ENCODE measurements at places on chromosomes 13 and 19.

- no peak for DNase-seq
Observed at GRCh38 chr13:42272804-42273175, 838 bp downstream of the AKAP11 start.

- no peak for DNase-seq
Observed at GRCh38 chr19:35776102-35776788, 881 bp downstream of the ARHGAP33 start.

DNA sequence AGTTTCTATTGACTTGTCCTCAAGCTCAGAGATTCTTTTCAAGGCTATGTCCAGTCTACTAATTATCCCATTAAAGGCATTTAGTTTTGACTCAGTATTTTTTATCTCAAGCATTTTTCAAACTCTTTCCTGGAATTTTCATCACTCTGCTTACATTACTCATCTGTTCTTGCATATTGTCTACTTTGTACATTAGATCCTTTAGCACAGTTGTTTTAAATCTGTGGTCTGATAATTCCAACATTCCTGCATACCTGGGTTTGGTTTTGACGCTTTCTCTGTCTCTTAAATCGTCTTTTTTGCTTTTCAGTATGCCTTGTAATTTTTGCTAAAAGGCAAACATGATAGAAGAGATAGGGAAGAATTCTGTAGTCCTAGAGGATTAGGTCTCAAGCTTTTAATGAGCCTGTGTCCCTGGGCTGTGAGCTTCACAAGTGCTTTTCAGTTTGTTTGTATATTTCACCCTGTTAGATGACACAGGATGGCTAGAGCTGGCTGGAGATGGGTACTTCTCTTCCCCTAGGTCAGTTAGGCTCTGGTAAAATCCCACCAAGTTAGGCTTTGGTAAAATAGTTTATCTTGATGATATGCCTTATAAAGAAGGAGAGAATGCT lies 46.1 kb upstream of the GPC6 start:
- DNase-seq = no peak

- no peak for DNase-seq
Observed at GRCh38 chr13:84239032-84239431, 356.8 kb upstream of the SLITRK1 start.

DNA sequence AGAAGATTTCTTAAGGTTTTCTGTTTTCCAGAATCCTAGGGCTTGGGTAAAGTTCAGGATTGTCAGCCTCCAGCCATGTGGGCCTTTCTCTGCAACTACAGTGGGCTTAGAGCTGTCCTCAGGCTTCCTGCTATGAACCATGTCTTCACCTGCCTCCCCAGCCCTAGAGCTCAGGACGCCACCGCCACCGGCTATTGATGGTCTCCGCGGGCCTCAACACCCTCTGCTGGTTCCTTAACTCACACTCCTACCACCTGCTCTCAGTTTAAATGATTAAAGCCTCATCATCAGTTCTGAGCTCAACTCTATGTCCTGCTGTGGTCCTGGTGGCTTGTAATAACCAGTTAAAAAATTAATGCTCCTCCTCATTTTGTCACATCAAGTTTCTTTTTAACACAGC lies 221.0 kb downstream of the EFNB2 start:
- DNase-seq = no peak

GRCh38 chr13:30739761-30740642 lies 4.7 kb downstream of the ALOX5AP start:
- no peak for DNase-seq

DNA sequence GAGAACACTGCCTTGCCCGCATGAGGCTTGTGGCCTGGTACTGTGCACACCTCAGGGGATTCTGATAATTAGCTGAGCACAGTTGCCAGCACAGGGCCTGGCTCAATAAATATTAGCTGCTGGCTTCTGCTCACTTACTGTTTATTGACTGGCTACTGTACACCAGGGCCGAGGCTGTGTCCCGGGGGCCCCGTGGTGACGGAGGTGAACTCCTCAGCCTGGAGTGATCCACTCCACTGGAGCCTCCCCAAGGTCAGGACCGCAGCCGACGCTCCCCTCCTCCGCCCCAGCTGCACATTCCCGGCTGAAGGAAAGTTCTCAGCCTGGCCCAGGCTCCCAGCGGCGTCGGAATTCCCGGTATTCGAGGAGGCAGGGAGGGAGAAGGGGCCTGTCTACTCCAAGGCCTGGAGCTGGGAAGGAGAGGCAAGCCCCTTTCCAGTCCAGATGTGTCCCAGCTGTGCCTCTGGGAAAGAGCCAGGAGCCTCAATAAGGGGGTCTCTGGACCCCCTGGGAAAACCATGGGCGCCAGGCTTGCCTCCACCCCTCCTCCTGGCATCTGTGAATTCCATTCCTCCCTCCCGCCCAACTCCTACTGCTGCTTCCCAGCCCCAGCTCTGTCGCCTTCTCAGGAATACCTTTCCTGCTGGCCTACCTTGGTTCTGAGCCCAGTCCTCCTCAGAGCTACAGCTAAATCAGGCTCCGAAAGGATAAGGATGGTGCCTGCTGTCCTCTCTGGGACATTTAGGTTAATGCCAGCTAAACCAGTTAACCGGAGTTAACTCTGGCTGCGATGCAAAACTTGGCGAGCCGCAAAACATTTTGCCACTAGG lies 7.3 kb downstream of the RPS16 start:
- DNase-seq = peak; percentile 75

DNA sequence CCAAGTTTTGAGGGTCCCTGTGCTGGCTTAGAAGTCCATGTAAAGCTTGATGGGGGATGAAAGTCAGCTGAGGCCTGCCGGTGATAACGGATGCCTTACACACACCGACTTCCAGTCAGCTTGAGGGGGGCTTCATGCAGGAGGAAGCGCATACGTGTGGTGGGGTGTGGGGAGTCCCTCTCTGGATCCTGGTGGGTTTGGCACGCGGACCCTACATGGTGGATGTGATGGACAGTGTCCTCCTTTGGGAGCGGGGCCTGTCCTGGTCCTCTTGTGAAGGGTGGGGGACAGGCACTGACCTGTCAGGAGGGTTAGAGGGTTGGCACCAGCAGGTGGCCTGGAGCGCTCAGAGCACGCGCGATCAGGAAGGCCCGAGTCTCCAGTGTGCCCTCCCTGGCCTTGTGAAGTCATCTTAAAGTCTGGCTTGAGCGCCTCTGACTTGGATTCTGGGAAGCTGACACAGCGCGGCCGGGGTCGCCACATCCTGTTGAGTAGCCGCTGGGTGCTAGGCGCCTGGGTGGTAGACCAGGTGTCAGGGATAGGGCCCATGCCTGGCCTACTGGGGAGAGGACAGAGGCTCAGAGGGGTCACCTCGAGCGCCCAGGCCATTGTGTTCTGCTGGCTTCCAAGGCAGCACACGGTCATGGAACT lies 2.9 kb downstream of the DAZAP1 start:
- DNase-seq = no peak

- no peak for DNase-seq
Observed at GRCh38 chr13:29204651-29205050, 384.5 kb downstream of the MTUS2 start.

DNA sequence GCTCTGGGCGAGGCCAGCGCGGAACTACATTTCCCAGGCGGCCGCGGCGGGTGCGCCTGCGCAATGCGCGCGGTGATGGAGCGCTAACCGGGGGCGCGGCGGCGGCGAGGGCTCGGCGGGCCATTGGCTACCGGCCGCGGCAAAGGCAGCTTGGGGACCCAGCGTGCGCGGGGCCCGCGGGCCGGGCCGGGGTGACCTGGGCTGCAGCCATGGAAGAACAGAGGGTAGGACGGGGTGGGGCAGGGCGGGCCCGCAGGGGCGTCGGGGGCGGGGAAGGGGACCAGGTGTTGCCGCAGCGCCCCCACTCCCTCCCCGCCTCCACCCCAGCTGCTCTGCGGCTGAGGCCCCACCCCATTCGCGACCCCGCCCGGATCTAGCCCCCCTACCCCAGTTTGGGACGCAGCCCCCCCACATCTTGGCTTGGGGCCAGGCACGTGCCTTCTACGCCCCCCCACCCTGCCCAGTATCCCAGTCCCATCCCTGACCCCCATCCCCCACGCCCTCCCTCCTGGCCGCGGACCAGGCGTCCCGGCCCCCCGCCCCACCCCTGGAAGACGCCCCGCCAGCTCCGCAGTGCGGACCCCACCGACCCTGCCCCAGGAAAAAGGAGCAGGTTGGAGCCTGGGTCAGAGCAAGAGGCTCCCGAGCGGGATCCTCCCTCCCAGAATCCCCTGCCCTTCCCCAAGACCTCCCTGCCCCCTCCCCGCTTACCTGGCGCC lies at the start of gene FSD1:
Gene FSD1 (plus strand): TSS at position 61 of the 719 bp plus-strand sequence. CDS start 149 bp downstream, at position 210.
- DNase-seq = peak; percentile 90

All from nephron progenitor cell (in vitro differentiated cells).